ENCODE measurements at places on chromosomes 7 and 10. TPM values are rescaled to one million over a fixed set of nuclear protein-coding genes. Genes with fewer than 3 reads are reported as not detected.
A peak's percentile ranks its signal among the peaks of the same experiment; 100 is the strongest.

The CPED1 gene
- total RNA-seq, result 20.2 TPM

The MDFIC gene
- 53.1 TPM for total RNA-seq

The MYL10 gene
- not detected for total RNA-seq

The CPA1 gene
- total RNA-seq, result not detected

DNA sequence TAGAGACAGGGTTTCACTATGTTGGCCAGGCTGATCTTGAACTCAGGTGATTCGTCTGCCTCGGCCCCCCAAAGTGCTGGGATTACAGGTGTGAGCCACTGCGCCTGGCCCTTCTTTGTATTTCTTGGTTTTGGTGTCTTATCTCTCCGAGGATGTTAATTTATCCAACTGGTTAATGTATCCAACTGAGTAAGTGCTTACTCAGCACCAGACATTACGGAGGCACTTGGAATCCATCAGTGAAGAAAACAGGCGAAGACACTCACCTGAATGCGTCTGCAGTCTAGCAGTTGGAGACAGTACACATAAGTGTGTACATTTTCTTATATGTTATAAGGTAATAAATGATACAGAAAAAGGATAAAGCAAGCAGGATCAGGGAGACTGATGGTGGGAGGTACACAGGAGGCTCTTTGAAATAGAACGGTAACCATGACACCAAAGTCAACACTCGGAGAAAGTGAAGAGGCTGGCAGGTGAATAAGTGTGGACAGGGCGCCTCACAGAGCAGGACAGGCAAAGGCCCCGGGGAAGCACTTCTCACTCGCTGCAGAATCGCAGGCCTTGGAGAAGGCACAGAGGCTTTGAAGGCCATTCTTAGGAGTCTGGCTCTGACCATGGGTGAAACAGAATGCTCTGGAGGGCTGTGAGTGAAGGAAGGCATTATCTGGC, 73.1 kb downstream of the LANCL2 start:
- DNase-seq, result no peak

DNA sequence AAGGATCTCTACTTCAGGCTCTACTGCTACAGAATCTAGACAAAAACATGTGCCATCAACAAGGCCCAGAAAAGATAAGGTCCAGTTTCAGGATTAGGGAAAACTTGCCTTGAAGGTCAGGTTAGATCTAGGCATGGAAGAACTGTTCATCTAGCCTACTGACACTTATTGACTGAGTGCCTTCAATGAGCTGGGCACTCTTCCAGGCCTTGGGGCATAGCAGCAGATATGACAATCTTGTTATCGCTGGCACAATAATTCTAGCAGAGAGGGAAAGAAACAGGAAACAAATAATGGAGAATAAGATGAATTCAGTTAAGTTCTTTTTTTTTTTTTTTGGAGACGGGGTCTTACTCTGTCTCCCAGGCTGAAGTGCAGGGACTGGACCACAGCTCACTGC, 71.6 kb downstream of the ADCYAP1R1 start:
- DNase-seq, result no peak

- DNase-seq, result peak; percentile 93
Observed at GRCh38 chr7:131007439-131008330, 273.7 kb upstream of the KLF14 start.

GRCh38 chr7:30937416-30937815, 25.8 kb downstream of the AQP1 start:
- no peak for DNase-seq

DNA sequence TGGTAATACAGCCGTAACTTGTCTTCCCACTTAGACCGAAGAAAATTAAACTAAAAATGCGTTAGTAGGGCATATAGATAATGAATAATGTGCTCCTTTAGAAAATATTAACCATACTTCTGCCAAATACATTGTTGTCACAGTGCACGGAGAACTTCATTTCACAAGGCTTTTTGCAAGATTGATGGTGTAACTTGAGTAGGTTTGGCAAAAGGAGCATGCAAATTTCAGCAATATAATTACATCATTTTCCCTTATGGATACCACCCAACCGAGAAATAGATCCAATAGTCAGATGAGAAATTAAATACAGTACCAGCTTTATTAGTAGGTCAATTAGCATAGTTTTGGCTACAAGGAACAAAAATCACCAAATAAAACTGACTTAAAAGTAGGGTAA, 792.6 kb upstream of the C7orf33 start:
- no peak for DNase-seq
